Non-pigmented ciliary epithelial cell (primary cell): ENCODE measurements at places on chromosomes 5 and 9.

DNA sequence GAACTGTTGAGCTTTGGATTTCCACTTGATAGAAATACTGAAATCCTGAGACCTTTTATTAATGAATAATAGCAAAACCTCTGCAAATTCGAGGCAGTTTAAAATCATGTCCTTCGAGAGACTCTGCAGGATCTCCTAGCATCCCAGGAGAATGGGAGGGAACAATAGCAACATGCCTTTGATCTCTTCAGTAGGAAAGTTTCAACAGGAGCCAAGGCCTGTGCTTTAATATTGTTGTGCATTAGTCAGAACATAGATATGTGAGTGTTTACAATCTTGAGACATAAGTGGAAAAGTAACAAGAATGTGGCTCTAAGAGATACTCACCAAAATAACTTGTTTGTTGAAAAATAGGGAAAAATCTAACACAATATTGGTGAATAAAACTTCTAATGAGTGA lies 83.3 kb upstream of the LHFPL2 start:
- DNase-seq, result no peak

DNA sequence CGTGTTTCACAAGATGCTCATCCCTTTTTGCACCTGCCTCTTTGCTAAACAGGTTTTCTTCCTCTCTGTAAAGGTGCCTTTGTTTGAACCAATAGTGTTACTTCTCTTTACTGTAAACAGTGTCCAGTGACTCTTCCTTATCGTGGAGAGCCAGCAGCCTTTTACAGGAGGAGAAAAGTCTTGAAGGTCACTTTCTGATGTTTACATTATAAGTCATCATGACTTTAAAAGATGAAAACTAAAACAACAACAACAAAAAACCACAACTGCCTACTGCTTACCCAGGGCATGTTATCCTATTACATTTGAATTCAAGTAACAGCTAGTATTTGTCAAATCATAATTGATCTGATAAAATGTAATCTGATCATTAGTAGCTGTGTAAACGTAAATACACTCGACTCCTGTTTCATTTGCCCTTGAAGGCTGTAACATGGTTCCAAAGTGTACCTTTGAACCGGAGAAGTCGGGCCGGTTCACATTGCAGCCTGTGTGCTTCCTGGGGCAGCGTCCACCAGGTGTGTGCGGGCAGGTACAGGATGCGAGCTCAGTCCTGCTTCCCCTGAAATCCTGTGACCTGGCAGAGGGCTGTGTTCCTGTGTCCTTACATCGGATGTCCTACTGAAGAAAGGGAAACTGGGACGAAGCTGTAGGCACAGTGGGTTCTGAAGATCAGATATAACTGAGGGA lies 118.1 kb downstream of the C9orf152 start:
- no peak for DNase-seq

- no peak for DNase-seq
Observed at GRCh38 chr9:35948901-35949318, 9.0 kb downstream of the OR2S2 start.

GRCh38 chr9:130662970-130663257 lies 1.5 kb upstream of the PRDM12 start:
- no peak for DNase-seq

GRCh38 chr9:78533500-78533899 lies 236.6 kb downstream of the PSAT1 start:
- no peak for DNase-seq

DNA sequence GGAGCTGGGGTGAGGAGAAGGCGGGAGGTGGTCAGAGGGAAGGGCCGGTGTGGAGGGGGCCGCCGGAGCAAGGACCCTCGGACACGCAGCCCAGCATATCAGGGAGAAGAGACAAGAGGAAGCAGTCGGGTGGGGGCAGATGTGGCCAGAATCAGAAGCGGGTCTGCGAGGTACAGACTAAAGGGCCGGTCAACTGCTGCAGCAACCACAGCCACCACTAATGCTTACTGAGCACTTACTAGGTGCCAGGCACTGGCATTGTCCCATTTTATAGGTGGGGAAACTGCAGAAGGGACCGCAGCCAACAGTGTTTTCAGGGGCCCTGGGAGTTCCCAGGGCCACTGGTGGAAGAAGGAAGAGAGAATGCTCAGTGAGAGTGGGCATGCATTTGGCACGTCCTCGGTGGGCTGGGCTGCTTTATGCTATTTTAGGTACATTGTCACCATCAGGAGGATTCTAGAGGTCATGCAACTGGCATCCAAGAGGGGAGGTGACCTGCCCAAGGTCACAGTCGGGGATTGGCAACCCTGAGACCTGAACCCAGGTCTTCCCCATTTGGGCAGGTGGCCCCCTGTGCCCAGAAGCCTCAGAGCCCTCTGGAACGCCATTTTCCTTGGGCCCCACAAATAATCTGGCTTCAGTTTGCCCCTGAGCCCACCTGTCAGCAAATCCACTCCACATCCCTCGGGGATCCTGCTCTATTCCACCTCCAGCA lies 53.4 kb downstream of the DUSP1 start:
- DNase-seq, result no peak

DNA sequence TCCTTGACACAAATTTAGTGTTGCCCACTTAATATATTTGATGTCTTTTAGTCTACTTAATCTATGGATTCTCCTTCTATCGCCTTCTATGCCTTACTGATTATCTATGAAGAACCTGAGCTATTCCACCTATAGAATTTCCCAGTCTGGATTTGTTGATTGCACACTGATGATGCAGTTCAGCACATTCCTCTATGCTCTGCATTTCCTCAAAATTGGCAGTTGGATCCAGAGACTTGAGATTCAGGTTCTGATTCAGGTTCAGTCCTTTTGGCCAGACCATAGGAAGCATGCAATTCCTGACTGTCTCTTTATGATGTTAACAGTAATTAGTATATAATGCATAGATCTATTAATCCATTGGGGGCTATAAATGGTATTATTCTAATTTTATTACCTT lies 13.8 kb downstream of the SLC22A5 start:
- no peak for DNase-seq

- no peak for DNase-seq
Observed at GRCh38 chr5:1778138-1779020, 21.3 kb downstream of the MRPL36 start.

DNA sequence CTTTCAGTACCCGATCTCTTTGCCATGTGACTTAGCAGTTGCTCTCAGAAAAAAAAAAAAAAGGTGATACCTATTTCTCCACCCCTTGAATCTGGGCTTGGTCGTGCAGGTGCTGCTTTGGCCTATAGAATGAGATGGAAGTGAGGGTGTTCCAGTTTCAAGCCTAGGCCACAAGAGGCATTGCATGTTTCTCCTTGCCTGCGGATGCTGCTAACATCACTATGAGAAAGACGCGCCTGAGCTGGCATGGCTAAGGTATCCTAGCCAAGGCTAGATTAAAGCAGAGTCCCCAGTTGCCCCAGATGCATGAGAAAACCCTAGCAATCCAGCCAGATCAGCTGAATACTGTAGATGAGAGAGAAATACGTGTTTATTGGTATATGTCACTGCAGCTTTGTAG lies 14.7 kb upstream of the CSF1R start:
- DNase-seq, result no peak

GRCh38 chr5:10594591-10595210 lies 30.8 kb downstream of the ANKRD33B start:
- DNase-seq, result no peak

GRCh38 chr9:76580188-76580587 lies 121.2 kb downstream of the GCNT1 start:
- no peak for DNase-seq

DNA sequence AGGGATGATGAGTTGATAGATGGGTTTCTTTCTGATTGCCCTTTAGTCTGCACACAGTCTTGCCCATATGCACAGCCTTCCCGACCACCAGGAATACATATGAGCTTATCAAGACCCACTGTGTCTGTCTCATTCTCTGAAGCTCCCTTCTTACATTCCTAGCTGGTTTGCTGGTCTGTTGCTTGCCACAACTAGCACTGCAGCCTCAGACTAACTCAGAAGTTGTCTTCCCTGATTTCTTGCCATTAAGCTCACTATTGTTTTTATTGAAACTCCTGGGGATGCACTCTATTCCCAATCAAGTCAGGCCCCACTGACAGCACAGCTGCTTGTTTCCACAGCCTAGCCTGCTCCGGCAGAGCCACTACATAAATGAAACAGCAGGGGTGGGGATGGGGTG lies 97.5 kb downstream of the SAXO1 start:
- DNase-seq, result no peak

- peak; percentile 98 for DNase-seq
Observed at GRCh38 chr5:95669540-95669939, 13.3 kb downstream of the SPATA9 start.

DNA sequence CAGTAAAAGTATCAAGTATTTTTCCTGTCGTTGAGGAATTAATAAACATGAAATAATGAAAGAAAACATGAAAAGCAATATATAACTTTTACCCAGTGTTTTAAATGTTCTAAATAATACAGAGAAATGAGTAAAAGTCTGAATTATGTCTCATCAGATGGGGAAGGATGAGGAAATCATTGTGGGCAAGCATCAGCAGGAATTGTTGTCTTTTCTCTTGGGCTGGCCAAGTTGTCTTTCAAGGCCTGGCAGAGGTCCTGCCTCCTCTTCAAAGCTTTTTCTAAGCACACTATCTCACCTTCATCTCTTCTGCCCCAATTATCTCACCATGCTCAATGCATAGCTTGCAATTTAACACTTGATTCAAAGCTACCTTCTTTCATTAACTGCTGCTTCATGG lies 41.9 kb downstream of the MOCS2 start:
- no peak for DNase-seq

GRCh38 chr9:116767219-116767618 lies 80.1 kb downstream of the TRIM32 start:
- no peak for DNase-seq

- DNase-seq, result no peak
Observed at GRCh38 chr9:1460143-1460769, 410.1 kb downstream of the DMRT2 start.

GRCh38 chr5:164650427-164650826 lies 1145.0 kb downstream of the MAT2B start:
- DNase-seq, result no peak

DNA sequence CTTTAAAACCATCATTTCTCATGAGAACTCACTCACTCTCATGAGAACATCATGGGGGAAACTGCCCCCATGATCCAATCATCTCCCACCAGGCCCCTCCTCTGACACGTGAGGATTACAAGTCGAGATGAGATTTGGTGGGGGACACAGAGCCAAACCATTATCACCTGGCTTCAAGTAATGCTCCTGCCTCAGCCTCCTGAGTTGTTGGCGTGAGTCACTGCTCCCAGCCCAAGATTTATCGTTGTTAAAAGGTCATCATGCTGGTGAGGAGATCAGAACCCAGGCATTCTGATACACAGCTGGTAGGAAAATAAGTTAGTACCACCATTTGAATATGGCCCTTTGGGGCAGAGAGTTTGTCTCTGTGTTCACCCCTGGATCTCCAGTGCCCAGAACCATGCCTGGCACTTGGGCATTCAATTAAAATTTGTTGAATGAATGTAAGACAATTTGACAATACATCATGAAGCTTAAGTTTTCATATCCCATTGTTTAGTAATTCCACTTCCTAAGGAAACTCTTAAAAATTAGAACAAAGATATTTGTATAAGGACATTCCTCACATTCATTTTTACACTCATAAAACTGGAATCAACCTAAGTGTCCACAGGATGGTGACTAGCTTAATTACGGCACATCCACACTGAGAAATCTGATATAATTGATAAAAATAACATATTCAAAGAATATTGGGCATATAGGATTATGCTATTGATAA lies 58.0 kb upstream of the COL15A1 start:
- no peak for DNase-seq

GRCh38 chr5:57190593-57190992 lies 16.7 kb downstream of the GPBP1 start:
- no peak for DNase-seq

DNA sequence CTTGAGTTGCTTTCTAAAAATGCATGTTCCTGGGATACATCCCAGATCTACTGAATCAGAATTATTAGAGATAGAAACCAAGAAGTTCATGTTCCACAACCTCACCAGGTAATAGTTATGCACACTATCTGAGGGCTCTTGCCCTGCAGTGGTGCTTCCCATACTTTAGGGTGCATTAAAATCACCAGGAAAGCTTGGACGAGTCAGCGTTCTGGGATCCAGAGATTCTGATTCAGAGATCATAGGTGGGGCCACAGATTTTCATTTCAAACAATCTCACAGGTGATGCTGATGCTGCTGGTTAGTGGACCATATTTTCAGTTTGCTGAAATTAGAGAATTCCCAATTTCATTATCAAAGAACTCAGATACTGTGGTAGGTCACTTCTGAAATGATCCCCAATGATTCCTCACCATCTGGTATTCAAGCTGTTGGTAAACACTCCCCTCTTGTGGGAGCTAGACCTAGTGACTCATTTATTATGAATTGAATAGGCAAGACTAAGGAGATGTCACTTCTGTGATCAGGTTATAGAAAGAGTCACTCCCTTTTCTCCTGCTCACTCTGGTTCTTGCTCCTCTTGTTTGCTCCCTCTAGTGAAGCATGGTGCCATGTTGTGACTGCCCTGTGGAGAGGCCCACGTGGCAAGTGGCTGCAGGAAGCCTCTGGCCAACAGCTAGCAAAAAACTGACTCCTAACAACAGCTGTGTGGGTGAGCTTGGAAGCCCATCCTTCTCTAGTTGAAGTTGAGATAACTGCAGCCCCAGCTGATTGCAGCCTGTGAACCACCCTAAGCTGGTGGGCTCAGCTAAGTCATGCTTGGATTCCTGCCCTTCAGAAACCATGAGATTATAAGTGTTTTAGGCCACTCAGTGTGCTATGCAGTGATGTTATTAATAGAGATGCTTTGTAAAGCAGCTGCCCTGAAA lies 59.8 kb downstream of the SH3TC2 start:
- DNase-seq, result no peak

DNA sequence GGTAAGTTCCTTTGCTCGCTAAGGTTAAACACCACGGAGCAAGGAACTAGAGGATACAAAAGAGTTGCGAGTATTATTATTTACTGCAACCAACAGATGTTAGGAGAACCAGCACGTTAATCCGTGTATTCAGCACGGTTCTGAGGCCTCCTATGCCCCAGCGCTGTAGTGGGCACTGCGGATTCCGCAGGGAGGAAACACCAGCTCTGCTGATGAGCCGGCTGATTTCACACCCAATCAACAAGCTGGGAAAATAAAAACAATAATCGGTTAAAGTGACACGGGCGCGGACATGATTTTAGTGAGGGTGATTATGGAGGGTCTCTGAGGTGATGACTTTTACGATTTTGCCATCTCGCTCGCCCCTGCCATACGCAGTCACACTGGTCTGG lies 702 bp upstream of the PRELID2 start:
- no peak for DNase-seq

DNA sequence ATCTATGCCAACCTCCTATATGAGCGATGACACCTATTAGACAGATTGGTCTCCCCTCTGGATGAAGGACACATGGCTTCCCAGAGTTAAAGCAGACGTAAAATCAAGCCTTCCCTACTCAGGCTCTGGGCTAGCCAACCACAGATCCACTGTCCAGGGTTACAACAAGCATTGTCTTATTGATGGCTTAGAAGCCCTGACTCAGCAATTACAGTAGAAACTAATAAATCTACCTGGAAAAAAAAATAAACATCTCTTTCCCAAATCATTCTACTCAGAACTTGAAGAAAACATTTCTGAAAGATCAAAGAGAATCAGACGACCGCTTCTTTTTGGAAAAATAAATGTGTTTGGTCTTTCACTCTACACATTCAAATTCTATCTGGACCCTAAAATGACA lies 189.3 kb downstream of the GLIS3 start:
- no peak for DNase-seq
